Activated CD8-positive, alpha-beta T cell treated with anti-CD3 and anti-CD28 coated beads for 36 hours (primary cell): ENCODE measurements at places on chromosomes 5 and 9.

DNA sequence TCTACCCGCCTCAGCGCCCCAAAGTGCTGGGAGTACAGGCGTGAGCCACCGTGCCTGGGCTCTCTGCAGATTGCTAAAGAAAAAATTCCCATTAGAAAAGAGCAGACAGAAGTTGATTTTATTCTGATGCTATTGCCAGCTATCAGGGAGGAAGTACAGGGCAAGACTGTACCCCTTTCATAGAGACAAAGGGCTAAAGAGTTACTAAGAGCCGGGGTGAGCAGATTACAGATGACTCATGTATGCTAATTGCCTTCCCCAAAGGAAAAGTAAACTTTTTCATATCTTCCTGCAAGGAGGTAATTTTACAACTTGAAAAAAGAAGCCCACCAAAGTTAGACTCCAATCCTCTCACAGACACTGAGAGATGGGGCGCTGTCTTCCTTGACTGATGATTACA lies 42.3 kb upstream of the MCTP1 start:
- H3K4me3 ChIP-seq = no peak overlapping the region
- H3K36me3 ChIP-seq = no peaks in the 10 kb centered on the region
- no peaks in the 10 kb centered on the region for H3K4me1 ChIP-seq
- no peak for DNase-seq

DNA sequence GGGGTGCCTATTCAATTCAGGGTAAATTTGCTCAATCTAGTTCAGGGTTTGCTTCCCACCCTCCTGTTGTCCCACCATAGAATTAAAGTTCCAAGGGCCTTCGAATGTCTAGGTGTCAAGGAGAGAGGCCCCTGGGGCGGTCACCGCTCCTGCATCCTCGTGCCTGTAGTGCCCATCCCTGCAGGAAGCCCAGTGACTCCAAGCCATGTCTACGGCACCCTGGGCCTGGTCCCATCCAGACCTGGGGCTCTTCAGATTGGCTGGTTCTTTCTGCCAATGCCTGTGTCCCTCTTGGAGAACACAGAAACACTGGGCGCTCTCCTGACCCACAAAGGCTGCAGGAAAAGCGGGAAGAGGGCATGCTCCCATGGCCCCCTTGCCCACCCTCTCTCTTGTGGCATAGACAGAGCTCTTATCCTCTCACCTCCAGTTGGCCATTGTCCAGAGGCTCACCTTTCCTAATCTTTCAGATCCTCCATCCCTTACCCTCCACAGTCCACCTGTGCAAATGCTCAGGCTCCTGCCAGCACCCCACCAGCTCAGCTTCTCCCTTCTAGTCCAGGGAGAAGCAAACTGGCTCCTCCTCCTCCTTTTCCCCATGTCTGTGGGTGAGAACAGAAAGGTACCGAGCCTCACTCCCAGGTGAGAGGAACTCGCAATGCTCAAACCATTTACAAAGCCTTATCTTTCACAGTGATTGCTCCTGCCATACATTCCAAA lies 253.0 kb upstream of the IRX2 start:
- H3K27me3 ChIP-seq = no peaks in the 10 kb centered on the region
- no peak overlapping the region for H3K4me3 ChIP-seq
- no peak overlapping the region for H3K27ac ChIP-seq
- no peaks in the 10 kb centered on the region for H3K4me1 ChIP-seq
- DNase-seq = no peak

DNA sequence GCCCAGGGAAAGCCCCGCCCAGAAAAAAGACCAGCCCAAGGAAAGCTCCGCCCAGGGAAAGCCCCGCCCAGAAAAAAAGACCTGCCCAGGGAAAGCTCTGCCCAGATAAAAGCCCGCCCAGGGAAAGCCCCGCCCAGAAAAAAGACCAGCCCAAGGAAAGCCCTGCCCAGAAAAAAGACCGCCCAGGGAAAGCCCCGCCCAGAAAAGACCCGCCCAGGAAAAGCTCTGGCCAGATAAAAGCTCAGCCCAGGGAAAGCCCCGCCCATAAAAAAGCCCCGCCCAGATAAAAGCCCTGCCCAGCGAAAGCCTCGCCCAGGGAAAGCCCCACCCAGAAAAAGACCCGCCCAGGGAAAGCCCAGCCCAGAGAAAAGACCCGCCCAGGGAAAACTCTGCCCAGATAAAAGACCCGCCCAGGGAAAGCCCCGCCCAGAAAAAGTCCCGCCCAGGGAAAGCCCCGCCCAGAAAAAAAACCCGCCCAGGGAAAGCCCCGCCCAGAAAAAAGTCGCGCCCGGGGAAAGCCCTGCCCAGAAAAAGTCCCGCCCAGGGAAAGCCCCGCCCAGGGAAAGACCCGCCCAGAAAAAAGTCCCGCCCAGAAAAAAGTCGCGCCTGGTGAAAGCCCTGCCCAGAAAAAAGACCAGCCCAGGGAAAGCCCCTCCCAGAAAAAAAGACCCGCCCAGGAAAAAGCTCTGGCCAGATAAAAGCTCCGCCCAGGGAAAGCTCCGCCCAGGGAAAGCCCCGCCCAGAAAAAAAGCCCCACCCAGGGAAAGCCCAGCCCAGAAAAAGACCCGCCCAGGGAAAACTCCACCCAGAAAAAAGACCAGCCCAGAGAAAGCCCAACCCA lies 11.9 kb downstream of the GRIN1 start:
- H3K27ac ChIP-seq = peak overlapping the region; percentile 55
- H3K27me3 ChIP-seq = peaks cover 9% of the 10 kb centered on the region
- DNase-seq = peak; percentile 91
- peaks cover 6% of the 10 kb centered on the region for H3K4me1 ChIP-seq
- H3K36me3 ChIP-seq = no peaks in the 10 kb centered on the region

- no peaks in the 10 kb centered on the region for H3K36me3 ChIP-seq
- no peak for DNase-seq
- H3K4me1 ChIP-seq = no peaks in the 10 kb centered on the region
- no peak overlapping the region for H3K27ac ChIP-seq
- H3K4me3 ChIP-seq = no peak overlapping the region
- H3K27me3 ChIP-seq = no peaks in the 10 kb centered on the region
Measured at GRCh38 chr5:137055271-137055872, 443.8 kb downstream of the SPOCK1 start.

DNA sequence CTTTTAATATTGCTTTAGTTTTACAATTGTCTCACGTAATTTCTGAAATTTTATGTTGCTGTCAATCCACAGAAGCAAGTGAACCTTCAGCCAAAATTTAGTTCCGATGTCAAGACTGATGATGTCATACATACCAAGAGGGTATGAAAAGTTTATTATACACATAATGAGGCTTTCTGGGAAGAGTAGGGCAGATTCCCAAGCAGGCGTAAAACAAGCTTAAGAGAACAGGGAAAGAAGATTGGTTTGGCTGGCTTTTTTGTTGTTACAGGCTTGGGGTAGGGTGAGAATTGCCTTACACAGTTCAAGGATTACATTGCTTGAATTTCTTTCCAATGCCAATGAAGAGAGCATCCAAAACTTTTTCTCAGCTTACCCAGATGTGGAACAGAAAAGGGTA lies 1962.9 kb upstream of the CDH6 start:
- H3K27ac ChIP-seq = no peak overlapping the region
- H3K4me3 ChIP-seq = no peak overlapping the region
- no peaks in the 10 kb centered on the region for H3K27me3 ChIP-seq

DNA sequence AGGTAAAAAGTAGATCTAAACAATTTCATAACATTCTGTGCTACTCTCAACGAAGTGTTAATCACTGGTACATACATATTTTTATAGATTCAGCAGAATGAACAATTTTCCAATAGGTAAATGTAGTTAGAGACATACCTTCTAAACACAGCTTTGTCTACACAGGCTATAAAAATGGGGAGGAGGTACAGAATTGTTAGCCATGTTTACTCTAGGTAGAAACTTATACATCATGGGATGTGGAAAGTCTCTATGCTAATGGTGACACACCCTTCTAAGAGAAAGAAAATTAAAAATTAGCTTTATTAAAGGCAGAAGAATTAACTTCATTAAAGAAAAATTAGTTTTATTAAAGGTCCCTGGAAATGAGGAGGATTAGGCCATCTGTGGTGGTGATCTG lies 11.8 kb downstream of the C5orf63 start:
- no peak for DNase-seq
- H3K4me3 ChIP-seq = no peak overlapping the region
- peaks cover 9% of the 10 kb centered on the region for H3K4me1 ChIP-seq
- H3K36me3 ChIP-seq = peaks cover 20% of the 10 kb centered on the region

GRCh38 chr5:86572825-86573517 lies 44.8 kb upstream of the COX7C start:
- no peak overlapping the region for H3K27ac ChIP-seq
- H3K4me3 ChIP-seq = no peak overlapping the region
- no peak for DNase-seq
- H3K36me3 ChIP-seq = no peaks in the 10 kb centered on the region

- H3K27me3 ChIP-seq = no peaks in the 10 kb centered on the region
- H3K4me1 ChIP-seq = peaks cover 32% of the 10 kb centered on the region
- peaks cover 6% of the 10 kb centered on the region for H3K36me3 ChIP-seq
- H3K27ac ChIP-seq = peak overlapping the region; percentile 94
Measured at GRCh38 chr9:137189297-137190295, 1.1 kb downstream of the SSNA1 start.

GRCh38 chr9:126516936-126517832 lies 96.5 kb upstream of the LMX1B start:
- H3K27ac ChIP-seq = peak overlapping the region; percentile 62
- no peaks in the 10 kb centered on the region for H3K36me3 ChIP-seq
- peak; percentile 76 for DNase-seq
- peaks cover 54% of the 10 kb centered on the region for H3K27me3 ChIP-seq

- no peaks in the 10 kb centered on the region for H3K36me3 ChIP-seq
- DNase-seq = no peak
- no peaks in the 10 kb centered on the region for H3K4me1 ChIP-seq
- H3K27ac ChIP-seq = no peak overlapping the region
- no peak overlapping the region for H3K4me3 ChIP-seq
- H3K27me3 ChIP-seq = no peaks in the 10 kb centered on the region
Measured at GRCh38 chr5:30605693-30606268, 587.7 kb upstream of the CDH6 start.

GRCh38 chr5:33491941-33492340 lies 51.2 kb downstream of the TARS1 start:
- DNase-seq = no peak
- no peaks in the 10 kb centered on the region for H3K4me1 ChIP-seq
- no peak overlapping the region for H3K27ac ChIP-seq
- no peaks in the 10 kb centered on the region for H3K27me3 ChIP-seq

GRCh38 chr5:155091063-155091648 lies 77.6 kb downstream of the KIF4B start:
- no peak overlapping the region for H3K4me3 ChIP-seq
- peaks cover 9% of the 10 kb centered on the region for H3K27me3 ChIP-seq
- H3K27ac ChIP-seq = no peak overlapping the region
- H3K4me1 ChIP-seq = no peaks in the 10 kb centered on the region

GRCh38 chr5:97839341-97840086 lies 656.5 kb upstream of the RIOK2 start:
- H3K27ac ChIP-seq = no peak overlapping the region
- DNase-seq = no peak
- H3K27me3 ChIP-seq = no peaks in the 10 kb centered on the region
- H3K4me3 ChIP-seq = no peak overlapping the region
- H3K4me1 ChIP-seq = no peaks in the 10 kb centered on the region

- no peak for DNase-seq
- no peaks in the 10 kb centered on the region for H3K27me3 ChIP-seq
- H3K4me1 ChIP-seq = no peaks in the 10 kb centered on the region
- H3K27ac ChIP-seq = no peak overlapping the region
Measured at GRCh38 chr9:18588002-18588401, 114.0 kb downstream of the ADAMTSL1 start.

DNA sequence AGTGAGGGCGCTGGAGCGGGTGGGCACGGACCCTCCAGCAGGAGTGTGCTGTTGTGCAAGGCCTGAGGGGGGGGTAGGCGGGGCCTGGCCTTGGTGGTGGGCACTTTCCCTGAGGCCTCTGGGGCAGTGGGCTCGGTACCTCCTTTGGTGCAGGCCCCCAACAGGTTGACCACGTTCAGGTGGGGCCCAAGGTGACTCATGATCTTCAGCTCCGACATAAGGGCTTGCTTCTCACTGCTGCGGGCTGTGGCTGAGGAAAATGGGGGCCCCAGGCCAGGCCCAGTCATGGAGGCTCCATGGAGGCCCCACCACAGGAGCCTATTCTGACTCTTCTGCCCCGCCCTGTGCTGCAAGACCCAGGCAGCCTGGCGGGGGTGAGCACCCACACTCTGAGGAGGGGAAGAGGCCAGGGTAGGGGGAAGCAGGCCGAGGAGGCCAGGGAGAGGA lies 31.5 kb downstream of the PDGFRB start:
- no peaks in the 10 kb centered on the region for H3K4me1 ChIP-seq
- no peak overlapping the region for H3K4me3 ChIP-seq
- H3K27ac ChIP-seq = no peak overlapping the region
- no peaks in the 10 kb centered on the region for H3K36me3 ChIP-seq

GRCh38 chr9:86652736-86653135 lies 294.6 kb downstream of the GAS1 start:
- no peaks in the 10 kb centered on the region for H3K36me3 ChIP-seq
- H3K4me3 ChIP-seq = no peak overlapping the region
- DNase-seq = no peak

DNA sequence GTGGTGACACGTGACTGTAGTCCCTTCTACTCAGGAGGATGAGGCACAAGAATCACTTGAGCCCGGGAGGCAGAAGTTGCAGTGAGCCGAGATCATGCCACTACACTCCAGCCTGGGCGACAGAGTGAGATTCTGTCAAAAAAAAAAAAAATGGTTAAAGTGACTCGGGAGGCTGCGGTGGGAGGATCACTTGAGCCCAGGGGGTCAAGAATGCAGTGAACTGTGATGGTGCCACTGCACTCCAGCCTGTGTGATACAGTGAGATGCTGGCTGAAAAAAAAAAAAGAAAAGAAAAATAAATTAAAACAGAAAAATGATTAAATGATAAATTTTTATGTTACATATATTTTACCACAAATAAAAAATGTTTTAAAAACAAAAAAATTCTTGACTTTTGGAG lies 51.9 kb downstream of the KLF4 start:
- no peaks in the 10 kb centered on the region for H3K4me1 ChIP-seq
- DNase-seq = no peak
- peaks cover 2% of the 10 kb centered on the region for H3K27me3 ChIP-seq
- H3K27ac ChIP-seq = no peak overlapping the region

GRCh38 chr9:79054500-79054899 lies 517.3 kb upstream of the TLE4 start:
- DNase-seq = no peak
- H3K36me3 ChIP-seq = no peaks in the 10 kb centered on the region
- H3K4me1 ChIP-seq = no peaks in the 10 kb centered on the region
- H3K27me3 ChIP-seq = no peaks in the 10 kb centered on the region
- no peak overlapping the region for H3K4me3 ChIP-seq

DNA sequence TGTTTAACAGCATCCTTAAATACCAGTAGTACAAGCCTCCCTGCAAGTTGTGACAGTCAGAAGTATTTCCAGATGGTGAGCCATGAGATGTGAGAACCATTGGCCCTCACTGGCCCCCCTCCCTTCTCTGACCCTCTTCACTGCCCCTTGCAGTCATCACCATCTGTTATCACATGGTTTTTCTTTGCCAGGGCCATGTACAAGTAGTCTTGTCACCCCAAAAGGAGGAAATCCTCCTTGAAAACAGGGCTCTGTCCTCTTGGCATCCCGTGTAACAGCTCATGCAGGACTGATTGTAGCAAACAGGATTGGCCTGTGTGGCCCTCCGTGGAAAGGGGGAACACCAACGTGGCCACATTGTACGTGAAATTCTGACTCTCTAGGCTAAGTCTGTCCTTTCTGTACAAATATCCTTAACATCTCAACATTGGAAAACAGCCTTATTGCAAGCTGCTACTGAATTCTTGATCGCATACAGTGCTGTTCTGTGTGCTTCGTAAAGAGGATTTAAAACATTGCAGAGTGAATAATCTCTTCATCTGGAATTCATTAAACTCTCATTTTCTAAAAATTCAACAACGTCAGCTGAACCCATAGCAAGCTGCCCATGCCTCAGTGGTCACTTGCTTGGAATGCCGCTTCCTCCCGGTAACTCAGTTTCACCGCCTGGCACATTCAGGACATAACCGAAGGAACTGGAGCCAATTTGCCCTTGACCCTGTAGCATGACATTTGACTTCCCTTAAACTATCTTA lies 171.7 kb downstream of the ATPSCKMT start:
- no peaks in the 10 kb centered on the region for H3K36me3 ChIP-seq
- H3K27ac ChIP-seq = no peak overlapping the region
- H3K4me3 ChIP-seq = no peak overlapping the region
